ENCODE measurements at places on chromosomes 16 and 17.

DNA sequence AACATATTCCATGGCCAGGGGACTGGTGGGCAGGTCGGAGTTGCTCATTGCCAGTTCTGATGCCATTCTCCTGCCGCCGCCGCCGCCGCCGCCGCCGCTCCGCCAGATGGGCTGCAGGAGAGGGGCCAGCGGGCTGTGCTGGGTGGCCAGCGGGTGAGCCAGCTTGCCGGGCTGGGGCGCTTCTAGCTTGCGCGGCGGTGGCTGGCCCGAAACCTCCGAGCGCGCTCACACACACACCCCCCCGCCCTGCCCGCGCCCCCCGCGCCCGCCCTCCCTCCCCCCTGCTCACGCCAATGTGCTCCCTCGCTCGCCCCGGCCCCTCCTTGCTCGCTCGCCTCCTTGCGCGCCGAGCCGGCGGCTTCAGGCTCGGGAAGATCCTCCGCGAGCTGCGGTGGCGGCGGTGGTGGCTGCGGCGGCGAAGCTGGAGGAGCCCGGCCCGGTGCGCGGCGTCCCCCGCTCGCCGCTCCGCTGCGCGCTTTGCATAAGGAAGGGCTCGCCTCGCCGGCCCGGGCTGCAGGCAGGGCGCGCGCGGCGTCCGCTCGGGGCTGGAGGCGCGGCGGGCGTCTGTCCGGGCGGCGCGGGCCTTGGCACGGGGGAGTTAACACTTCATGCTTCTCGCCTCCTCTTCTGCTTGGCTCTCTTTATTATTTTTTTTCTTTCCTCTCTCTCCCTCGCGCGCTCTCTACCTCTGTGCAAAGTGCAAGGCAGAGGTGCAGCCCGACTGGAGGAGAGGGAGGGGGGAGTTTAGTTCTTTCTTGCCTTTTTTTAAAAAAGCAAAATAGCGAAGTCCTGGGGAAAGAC is 500 bp downstream of the MAF start:
- peak; percentile 37 for DNase-seq

DNA sequence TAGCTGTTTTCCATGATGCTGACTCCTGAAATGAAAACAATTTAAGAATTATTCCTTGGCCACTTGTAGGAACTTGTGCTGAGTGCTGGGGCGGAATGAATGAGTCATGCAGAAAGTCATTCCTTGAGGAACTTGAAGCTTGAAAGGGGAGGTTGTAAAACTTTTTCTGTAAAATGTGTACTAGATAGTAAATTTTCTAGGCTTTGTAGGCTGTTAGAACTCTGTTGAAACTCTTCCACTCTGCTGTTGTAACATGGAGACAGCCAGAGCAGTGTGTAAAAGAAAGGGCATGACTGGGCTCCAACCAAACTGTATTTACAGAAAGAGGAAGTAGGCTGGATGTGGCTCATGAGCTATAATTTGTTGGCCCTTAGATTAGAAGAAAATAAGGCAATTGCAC is 46.1 kb downstream of the ABCA8 start:
- no peak for DNase-seq

DNA sequence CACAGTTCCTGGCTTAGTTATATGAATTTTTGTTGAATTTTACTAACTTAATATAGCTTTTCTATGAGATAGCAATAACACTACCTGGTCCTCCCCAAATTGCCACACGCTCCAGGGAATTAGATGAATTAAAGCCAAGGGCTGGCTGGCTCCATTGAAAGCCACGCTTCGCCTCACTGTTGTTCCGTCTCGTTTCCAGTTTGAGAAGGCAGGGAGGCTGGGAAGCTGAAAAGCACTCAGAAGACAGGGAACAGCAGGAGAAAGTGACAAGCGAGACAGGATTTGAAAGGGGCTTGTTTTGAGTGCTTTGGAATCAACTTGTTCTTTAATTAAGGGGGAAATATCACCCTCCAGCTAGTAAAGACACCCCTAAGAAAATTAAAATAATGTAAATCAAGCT is 425.3 kb downstream of the CA10 start:
- no peak for DNase-seq

- DNase-seq, result no peak
These were observed 127.7 kb upstream of the GSE1 start for GRCh38 chr16:85485379-85485778.

DNA sequence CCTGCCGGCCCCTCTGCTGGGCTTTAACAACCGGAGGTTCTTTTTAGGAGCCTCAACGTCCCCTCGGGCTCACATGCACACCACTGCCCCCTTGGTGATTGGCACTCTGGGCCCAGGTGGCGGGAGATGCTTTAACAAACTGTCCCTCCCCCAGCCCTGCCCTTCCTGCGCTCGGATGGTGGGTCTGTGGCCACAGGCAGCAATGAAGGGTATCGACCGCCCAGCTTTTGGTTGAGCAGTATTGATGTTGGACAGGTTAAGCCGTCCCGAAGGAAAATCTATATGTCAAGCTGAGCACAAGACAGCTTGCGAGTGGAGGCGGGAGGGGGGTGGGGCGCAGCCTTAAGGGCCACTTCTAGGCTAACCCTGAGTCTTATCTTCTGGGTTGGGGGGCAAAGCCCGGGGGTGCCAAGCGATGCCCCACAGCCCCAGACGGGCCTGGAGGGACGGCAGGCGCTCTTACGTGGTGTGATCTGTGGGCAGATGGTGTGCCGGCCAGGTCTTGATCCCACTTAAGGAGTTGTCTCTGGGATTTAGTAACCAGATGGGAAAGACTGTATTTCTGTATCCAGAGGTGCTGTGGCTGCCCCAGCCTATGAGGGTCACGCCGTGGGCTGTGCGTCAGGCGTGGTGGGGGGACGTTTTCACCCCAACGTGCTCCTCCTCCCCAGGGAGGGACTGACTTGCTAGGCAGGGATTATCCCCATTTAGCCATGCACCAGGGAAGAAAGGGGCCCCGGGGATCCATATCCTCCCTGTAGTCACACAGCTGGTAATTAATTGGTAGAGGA is 6.2 kb downstream of the GSE1 start:
- no peak for DNase-seq

- DNase-seq, result no peak
These were observed 14.2 kb upstream of the CCL1 start for GRCh38 chr17:34377078-34377823.

GRCh38 chr16:12499032-12499745 is 304.5 kb downstream of the CPPED1 start:
- DNase-seq, result no peak

- no peak for DNase-seq
These were observed 8.7 kb upstream of the CACNG4 start for GRCh38 chr17:66955821-66956220.

GRCh38 chr16:14371778-14372431 is 258.2 kb downstream of the PARN start:
- DNase-seq, result no peak

GRCh38 chr16:86616906-86617305 is 38.6 kb downstream of the FOXL1 start:
- DNase-seq, result no peak

DNA sequence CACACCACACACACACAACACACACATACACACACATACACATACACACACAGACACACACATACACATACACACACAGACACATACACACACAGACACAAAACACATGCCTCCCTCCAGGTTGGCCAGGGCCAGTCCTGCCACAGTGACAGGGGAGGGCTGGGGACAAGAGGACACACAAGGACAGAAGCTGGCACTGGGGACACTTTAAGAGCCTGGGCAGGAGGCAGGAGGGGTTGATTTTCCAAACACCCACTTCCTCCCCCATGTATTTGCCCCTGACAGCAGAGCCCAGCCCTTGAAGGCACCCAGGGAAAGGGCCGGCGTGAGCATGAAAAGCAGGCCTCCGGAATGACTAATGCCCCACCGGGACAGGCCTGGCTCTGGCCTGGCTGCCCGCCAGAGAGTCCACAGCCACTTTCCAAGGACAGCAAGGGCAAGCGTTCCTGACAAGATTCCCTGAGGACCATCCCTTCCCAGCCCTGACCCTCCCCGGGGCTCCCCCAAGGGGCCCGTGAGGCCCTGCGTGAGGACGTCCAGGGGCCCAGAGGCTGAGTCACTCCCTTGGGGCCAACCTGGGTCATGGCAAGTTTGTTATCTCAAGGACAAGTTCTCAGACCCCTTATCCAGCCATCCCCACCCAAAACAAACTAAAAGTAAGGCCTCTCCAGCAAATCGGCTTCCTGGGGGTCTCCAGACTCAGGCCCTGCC is 235.6 kb downstream of the ZNF423 start:
- no peak for DNase-seq

DNA sequence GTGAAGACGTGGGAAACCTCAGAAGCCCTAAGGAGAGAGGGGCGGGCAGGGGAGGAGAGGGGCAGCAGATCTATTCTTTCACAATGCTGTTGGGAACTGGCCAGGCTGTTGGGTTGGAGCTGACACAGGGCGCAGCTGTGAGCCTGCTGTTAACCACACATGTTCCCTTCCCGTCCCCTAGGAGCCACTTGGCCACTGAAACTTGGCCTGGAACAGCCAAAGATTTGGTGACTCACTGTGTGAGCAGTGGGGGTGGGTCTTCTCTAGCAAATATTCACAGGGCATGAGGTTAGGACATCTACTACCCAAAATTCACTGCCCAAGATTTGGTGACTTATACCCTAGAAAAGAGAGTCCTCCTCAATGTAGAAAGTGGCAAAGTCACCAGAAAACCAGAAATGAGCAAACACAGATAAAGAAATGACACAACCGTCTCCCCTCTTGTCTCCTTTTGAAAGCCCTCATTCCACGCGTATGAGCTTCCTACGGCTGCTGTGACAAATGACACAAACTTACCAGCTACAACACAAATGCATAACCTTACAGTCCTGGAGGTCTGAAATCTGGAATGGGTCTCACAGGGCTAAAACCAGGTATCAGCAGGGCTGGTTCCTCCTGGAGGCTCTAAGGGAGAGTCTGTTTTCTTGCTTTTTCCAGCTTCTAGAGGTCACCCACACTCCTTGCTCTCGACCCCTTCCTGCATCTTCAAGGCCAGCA is 6.3 kb downstream of the TBC1D16 start:
- no peak for DNase-seq

- DNase-seq, result no peak
These were observed 1.2 kb downstream of the CBX4 start for GRCh38 chr17:79837888-79838521.

GRCh38 chr16:4208341-4208751 is 33.5 kb downstream of the SRL start:
- no peak for DNase-seq

GRCh38 chr17:41551365-41551764 is 20.5 kb downstream of the KRT9 start:
- DNase-seq, result no peak

- DNase-seq, result no peak
These were observed 35.8 kb downstream of the SRCIN1 start for GRCh38 chr17:38569701-38570512.

- no peak for DNase-seq
These were observed 16.2 kb downstream of the DEXI start for GRCh38 chr16:10926094-10926493.

DNA sequence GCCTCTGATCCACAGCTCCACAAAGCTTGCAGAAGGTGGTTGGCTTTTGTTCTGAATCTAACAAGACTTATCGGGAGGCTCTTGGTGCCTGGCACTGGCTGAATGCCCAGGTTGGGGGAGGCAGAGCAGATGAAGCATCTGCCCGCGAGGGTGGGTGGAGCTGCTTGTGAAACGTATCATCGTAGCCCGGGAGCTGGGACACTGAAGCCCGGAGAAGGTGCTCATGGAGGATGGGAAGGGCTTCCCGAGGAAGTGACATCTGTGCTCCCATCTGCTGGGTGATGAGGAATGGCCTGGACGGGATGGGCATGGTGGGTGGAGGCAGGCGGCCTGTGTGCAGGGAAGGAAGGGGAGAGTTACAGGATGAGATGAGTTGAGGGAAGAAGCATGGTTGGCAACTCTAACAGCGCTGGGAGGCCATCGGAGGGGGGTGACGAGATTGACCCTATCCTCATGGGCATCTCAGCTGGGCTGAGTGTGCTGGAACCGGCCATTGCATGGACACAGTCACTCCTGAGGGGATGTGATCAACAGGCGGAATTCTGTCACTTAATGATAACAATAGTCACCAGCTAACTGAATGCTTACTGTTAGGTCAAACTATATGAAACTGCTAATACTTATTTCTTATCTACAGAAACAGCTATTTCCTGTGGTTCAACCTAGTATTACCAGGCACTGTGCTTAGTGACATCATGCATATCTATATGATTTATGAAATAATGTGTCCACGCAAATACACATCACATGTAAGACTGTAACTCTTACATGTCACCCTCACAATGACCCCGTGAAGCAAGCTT is 102.7 kb downstream of the ABCC6 start:
- no peak for DNase-seq

DNA sequence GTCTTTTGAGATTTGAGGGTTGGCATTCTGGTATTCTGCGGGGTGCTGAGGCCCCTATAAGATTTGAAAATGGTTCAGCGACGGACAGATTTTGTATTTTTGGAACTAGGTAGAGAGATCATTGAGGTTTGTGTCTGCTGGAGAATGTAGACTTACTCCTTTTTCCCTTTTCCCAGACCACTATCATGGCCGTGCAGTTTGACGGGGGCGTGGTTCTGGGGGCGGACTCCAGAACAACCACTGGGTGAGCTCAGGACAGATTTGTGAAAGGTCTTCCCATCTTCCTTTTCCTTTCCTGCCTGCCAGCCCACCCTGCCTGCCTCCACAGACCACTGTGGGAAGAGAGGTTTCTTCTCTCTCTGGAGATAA is 572 bp downstream of the PSMB6 start:
- no peak for DNase-seq

DNA sequence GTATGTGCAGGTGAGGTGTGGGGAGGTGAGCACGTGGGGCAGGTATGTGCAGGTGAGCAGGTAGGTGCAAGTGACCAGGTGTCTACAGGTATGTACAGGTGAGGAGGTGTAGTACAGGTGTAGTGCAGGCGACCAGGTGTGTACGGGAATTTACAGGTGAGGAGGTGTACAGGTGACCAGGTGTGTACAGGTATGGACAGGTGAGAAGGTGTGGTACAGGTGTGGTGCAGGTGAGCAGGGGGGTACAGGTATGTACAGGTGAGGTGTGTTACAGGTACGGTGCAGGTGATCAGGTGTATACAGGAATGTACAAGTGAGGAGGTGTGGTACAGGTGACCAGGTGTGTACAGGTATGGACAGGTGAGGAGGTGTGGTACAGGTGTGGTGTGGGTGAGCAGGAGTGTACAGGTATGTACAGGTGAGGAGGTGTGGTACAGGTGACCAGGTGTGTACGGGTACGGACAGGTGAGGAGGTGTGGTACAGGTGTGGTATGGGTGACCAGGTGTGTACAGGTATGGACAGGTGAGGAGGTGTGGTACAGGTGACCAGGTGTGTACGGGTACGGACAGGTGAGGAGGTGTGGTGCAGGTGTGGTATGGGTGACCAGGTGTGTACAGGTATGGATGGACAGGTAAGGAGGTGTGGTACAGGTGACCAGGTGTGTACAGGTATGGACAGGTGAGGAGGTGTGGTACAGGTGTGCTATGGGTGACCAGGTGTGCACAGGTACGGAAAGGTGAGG is 12.8 kb upstream of the DBNDD1 start:
- DNase-seq, result no peak

GRCh38 chr17:49217651-49218413 is 7.3 kb downstream of the ABI3 start:
- DNase-seq, result no peak

- peak; percentile 8 for DNase-seq
These were observed 42.0 kb downstream of the MGAT5B start for GRCh38 chr17:76909971-76910760.

GRCh38 chr17:81039854-81040758 is 5.2 kb downstream of the BAIAP2 start:
- DNase-seq, result no peak

Data from activated T-cell treated with anti-CD3 and anti-CD28 coated beads for 48 hours (primary cell).